Esophagus muscularis mucosa (tissue), 4 donors: ENCODE measurements at places on chromosomes 12 and 14. TPM values are rescaled to one million over a fixed set of nuclear protein-coding genes. Genes with fewer than 3 reads are reported as not detected.

DNA sequence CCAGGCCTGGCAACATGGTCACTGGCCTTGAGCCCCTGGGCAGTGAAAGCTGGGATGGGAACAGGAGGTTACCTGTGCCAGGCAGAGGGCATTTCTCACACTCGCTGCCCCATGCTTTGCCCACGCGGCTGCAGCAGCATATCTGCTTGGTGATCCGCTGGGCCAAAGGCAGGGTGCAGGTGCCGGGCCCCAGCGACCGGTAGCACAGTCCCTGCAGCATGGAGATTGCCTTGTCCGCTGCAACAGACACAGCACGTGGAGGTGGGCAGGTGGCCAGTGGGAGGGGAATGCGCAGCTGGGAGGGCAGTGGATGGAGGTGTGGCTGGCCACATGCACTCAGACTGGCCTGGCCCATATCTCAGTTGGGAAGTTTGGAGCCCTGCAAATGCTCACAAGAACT is 35.3 kb downstream of the ISCA2 start:
- no peak for DNase-seq

GRCh38 chr12:119176267-119177055 is 2.3 kb upstream of the HSPB8 start:
- peak; percentile 97 for DNase-seq

The P2RX7 gene
- total RNA-seq = 3.7 TPM

The SERPINA4 gene
- not detected for total RNA-seq
